Left lobe of liver (tissue), 2 donors: ENCODE measurements at places on chromosomes 3 and 15. TPM values are rescaled to one million over a fixed set of nuclear protein-coding genes. Genes with fewer than 3 reads are reported as not detected.

DNA sequence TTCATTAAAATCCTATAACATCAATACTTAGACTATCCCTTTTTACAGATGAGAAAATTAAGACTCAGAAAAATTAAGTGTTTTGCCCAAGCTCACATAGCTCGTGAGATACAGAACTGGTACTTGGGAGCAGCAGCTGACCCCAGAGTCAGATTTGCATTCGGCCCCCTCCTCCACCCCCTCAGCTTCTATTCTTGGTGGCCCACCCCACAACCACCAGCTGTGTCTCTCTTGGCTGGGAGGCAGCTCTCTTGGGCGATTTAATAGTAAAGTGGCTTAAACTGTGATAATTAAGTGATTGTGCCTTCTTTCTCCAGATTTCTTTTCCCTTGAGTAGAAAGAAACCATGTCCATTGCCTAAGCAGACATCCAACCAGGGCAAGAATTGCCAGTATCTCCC is 203.6 kb upstream of the PDZRN3 start:
- DNase-seq, result no peak

- no peak for DNase-seq
These were observed 194.2 kb downstream of the ATP10A start for GRCh38 chr15:25668901-25669300.

GRCh38 chr15:100569391-100569790 is 32.6 kb downstream of the LINS1 start:
- no peak for DNase-seq

The CLDN16 gene
- total RNA-seq, result 1.2 TPM

The CHRD gene
- 88.3 TPM for total RNA-seq

The FRG2C gene
- not detected for total RNA-seq

The KCNMB3 gene
- 1.7 TPM for total RNA-seq

The CHAC1 gene
- 1.1 TPM for total RNA-seq

DNA sequence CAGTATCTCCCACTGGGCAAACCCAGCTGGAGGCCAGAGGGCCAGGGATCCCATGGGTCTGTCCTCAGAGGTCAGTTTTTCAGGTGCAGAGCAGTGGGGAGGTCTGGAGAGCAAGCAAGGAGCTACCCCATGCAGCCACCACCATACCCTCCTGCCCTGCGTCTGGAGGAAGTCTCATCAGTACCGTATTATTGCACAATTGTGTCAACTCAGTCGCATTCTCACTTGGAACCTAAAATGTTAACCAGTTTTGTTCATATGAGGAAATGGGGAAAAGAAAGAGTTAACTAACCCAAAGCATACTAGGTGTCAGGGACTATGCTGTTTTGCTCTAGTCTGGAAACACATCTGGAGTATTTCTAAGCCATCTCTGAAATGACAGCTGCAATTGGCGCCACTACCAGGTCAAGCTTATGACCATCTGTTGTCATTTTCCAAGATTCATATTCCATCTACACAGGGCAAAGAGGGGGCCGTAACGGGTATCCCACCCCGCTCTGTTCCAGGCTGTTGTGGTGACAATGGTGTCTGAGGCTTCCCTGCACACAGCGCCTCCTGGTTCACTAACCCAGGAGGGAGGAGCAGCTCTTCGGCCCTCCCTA is 16.9 kb upstream of the APBA2 start:
- DNase-seq, result no peak

DNA sequence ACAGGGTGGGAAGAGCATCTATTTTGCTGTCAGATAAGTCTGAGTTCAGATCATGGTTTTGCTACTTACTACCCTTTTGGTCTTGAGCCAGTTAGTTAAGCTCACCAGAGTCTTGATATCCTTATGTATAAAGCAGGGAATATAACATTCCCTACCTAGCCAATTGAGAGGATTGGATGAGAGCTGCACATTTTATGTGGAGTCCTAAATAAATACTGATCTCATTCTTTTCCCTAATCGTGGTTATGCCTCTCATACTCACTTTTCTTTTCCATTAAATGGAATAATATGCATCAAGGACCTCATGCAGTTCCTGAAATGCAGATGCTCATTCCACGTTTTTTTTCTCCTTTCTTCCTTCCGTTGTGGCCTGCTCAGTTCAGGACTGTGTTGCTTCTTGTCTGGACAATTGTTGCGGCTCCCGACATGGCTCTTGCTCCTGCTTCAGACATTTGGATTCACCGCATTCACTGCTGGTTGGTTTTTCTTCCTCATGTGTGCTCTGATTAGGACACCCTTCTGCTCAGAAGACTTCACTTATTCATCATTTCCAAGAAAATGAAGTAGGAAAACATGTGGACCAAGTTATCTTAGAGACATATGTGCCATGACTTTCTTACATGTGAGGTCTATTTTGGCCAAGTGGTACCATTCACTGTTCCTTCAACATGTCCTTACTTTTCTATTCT is 90.2 kb downstream of the NFKBIZ start:
- DNase-seq, result no peak

- no peak for DNase-seq
These were observed 683.7 kb downstream of the TBL1XR1 start for GRCh38 chr3:176513604-176514003.

DNA sequence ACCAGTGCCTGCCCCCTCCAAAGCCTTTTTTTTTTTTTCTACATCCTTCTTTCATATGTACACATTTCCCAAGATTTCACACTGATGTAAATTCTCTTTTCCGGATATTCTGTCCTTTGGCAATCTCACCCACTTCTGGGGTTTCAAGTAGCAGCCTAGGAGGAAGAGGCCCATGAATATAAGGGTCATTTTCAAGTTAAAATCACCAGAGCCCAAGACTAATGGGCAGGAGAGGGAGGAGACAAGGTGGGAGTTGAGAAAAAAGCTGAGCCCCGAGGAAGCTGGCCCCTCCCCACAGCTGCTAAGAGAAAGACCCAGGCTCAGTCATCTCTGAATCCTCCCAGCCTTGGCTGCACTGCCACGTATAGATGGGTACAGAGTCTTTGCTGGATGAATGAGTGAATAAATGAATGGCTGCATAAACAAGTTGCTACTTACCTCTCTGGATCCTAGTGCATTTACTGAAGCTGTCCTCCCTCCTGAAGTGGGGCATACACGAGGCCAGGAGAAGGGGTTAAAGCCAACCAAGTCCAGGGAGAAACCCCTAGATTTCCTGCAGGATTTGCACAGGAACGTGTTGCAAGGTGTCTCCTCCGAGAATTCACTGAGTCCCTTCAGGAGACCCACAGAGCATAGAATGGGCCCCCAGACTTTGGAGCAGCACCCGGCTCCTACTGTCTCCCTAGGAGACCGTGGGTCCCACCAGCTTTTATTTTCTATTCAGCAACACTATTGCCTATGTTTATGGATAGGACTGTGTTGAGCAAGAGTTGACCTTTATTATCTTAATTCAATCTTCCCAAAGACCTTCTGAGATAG is 100.8 kb upstream of the LIPC start:
- DNase-seq, result no peak

The TERC gene
- 3.1 TPM for total RNA-seq

The GOLGA8M gene
- total RNA-seq, result 6.8 TPM

The ZKSCAN7 gene
- total RNA-seq, result 2.2 TPM

DNA sequence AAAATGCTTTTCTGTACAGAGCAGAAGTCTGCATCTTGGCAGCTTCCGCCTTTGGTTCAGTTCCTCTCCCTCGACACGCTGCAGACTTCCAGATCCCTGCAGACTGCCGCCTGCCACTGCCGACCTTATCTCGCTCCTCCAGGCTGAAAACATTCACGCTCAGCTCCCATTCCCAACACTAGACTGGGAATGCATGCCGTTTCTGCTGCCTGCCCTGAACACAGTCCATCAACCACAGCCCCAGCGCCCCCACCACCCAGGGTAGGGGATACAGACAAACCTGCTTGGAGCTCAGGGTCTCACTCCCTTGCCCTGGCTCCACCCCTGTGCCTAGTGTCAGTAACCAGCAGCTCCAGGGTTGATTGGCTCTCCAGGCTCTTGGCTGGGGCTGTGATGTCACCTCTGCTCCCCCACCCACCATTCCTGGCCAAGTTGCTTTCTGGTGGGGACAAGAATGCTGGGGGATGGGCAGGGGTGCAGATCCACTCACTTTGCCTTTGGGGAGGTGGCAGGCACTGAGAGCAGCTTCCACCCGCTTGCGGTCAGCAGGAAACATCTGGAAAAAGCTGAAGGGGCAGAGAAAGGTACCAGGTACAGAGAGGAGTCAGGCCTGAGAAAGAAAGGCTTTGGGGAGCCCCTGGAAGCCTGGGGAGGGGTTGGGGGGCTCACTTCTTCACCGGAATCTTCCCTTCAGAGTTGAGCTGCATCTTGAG is 6.1 kb downstream of the PLCB2 start:
- no peak for DNase-seq

GRCh38 chr15:70236341-70237086 is 138.8 kb upstream of the TLE3 start:
- DNase-seq, result no peak

DNA sequence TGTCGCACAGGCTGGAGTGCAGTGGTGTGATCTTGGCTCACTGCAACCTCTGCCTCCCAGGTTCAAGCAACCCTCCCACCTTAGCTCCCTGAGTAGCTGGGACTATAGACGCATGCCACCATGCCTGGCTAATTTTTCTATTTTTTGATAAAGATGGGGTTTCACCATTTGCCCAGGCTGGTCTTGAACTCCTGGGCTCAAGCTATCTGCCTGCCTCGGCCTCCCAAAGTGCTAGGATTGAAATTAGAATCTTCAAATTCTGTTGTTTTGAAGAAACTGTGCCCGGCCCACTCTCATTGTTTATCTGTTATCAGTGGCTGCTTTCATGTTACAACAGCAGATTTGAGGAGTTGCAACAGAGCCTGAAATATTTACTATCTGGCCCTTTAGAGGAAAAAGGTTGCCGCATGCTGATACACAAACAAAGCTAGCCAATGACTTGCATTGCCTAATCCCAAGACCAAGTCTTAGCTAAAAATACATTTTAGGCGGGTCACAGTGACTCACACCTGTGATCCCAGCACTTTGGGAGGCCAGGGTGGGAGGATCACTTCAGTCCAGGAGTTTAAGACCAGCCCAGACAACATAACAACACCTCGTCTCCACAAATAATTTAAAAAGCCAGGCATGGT is 43.2 kb upstream of the PPP4R2 start:
- peak; percentile 64 for DNase-seq

- DNase-seq, result no peak
These were observed 62.2 kb downstream of the CASR start for GRCh38 chr3:122245513-122246174.

DNA sequence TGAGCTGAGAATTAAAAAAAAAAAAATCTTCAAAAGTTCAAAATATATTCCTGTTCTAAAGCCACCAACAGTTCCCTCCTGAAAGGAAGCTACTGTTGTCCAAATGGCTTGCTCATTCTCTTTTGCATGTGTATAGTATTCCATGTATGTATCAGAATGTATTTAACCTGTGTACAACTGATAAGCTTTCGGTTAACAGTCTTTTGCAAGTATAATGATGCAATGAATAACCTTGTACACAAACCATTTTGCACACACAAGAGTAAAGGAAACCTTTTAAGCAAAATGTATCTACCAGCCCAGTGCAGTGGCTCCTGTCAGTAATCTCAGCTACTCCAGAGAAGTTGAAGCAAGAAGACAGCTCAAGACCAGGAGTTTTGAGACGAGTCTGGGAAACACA is 32.6 kb downstream of the TOPBP1 start:
- no peak for DNase-seq
